Stomach (tissue), 19 donors: ENCODE measurements at places on chromosomes 12 and 14.

- no peak for DNase-seq
These were observed 13.0 kb upstream of the SSPN start for GRCh38 chr12:26182377-26182776.

GRCh38 chr12:22275843-22276242 is 58.7 kb downstream of the ST8SIA1 start:
- DNase-seq: peak; percentile 83

DNA sequence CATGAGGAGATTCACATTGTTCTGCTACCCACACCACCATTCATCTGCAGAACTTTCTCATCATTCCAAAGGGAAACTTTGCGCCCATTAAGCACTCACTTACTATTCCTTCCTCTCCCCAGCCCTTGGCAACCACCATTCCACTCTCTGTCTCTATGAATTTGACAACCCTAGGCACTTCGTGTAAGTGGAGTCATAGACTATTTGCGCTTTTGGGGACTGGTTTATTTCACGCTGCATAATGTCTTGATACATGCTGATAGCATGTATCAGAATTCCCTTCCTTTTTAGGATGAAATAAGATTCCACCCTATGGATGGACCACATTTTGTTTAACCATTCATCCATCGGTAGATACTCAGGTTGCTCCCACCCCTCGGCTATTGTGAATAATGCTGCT is 4.5 kb upstream of the EML1 start:
- DNase-seq: peak; percentile 20

GRCh38 chr12:116074686-116075085 is 202.8 kb downstream of the MED13L start:
- DNase-seq: no peak

- no peak for DNase-seq
These were observed 29.6 kb downstream of the ADIPOR2 start for GRCh38 chr12:1720494-1720893.

DNA sequence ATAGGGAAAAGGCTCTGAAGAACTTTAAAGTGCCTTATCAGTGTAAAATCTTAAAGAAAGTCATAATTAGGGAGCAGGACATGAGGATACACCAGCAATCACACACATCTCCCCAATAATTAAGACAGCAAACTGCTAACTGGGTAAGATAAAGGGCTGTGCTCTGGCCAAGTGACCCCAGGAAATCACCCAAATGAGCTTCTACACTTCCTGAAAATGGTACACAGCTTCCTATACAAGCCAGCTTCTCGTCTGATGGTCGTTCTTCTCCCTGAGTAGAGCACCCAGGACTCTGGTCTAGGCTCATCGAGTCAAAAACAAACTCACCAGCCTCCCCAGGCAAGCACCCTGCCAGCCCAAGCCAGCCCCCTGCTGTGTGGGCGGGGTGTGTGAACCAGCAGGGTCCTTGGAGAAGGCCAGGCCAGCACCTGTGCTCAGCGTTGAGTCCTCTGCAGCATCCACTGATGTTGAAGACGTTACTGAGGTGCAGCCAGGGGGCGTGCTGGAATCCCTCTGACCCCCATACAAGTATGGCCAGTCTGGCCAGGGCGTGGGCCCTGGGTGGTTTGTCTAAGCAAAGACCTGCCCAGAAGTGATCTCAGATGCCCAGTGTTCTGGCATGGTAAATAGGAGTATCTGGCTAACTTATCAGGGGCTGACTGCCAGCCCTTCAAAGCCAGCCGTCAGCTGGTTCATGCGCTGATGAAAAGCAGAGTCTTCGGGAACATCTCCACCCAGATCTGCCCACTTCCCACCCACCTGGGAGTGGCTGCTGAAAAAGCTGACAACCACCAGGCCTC is 41.4 kb downstream of the ACTN1 start:
- peak; percentile 84 for DNase-seq

DNA sequence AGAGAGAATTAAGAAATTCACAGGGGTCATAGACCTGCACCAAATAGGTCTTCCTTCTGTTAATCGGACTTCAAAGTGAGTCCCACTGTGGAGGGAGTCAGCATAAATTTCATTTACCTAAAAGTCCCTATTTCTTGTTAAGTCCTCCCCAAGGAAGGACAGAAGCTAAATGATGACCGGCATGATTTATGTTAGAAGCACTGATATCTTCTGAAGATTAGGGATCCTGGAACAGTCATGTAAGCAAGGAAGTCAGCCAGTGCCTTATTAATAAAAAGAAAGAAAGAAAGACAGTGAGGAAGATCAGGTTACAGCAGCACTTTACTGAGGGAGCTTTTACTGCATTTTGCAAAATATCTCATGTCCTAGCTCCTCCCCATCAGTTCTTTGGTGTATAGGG is 287.5 kb downstream of the FOXG1 start:
- no peak for DNase-seq

- DNase-seq: no peak
These were observed 158.7 kb downstream of the NUAK1 start for GRCh38 chr12:105980085-105980484.

DNA sequence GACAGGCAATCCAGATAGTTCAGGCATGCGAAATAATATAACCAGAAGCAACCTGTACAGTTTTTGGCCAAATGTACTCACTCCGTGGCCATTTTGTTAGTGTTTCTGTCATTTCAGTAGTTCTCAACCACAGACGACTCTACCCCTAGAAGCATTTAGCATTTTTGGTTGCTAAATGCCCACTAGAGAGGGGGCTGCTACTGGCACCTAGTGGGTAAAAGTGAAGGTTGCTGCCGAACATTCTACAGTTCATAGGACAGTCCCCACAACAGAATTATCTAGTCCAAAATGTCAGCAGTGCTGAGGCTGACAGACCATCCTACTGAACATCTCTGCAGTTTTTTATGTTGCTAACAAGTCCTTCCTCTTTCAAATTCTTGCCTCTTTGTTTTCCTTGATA is 107.4 kb downstream of the TSHR start:
- DNase-seq: peak; percentile 11
